Stimulated activated CD4-positive, alpha-beta T cell treated with anti-CD3 and anti-CD28 coated beads, Interleukin-12 subunit alpha, Interleukin-12 subunit beta, amount 100 ng/mL, for 48 hours (primary cell): ENCODE measurements at places on chromosomes 4 and X.

DNA sequence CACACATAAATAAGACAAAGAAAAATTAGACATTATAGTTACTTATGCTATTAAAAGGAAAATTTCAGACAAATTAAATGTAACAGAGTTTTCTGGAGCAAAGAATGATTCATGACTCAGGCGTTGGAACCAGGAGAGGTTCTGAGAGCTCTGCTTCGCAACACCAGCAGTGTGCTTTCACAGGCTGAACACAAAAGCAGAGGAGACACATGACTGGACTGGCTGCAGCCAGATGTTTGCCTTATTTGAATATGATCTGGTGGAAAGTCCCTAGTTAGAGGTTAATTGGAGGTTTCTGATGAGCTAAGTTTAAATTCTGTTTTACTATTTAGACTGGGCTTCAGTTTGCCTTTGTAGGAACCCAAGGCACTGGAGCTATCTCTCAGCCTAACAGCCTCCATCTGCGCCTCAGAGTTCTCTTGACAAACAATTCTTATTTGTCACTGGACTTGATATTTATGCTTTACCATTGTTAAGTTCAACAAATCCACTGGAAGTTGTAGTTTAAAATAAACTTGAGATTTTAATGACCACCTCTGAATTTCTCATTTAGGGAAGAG lies 16.2 kb downstream of the BOD1L1 start:
- DNase-seq, result no peak

- DNase-seq, result no peak
Measured at GRCh38 chr4:168605411-168605810, 108.6 kb downstream of the PALLD start.

DNA sequence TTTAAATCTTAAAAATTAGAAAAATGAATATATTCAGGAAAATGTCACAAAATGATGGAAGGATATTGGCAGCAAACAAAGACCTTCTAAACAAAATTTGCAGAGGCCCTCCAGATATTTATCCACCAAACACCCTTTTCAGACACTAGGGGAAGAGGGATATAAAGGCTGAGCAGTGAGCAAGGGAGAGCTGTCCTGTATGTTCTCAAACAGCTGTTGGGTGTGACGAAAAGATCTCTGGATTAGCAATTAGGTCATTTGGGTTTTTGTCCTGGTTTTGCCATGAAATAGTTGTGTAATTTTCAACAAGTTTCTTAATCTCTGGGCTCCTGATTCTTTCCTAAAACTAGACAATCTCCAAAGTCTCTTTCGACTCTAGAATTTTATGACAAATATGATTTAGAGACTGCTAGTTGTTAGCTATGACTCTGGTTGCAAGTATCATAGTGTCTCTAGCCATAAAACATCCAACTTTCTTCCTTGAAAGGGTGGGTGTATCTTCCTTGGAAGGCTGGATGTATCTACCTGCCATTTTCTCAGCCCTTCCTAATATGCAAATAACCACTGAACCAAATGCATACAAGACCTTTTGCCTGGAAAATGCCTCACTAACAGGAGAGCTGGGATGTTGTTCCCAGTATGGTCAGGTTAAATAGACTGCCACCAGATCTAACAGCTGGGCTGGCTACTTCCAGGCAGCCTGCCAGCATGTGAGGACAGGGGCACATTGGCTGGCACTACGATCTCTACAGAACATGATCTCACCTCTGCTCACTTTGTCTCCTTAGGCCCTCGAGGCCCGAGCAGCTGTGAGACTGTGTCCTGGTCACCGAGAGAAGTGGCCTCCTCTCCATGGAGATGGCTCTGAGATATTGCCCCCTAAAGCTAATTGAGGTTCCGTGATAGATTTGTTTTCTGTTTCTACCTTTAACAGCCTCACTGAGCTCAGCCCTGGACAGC lies 225.5 kb upstream of the JADE1 start:
- DNase-seq, result no peak

DNA sequence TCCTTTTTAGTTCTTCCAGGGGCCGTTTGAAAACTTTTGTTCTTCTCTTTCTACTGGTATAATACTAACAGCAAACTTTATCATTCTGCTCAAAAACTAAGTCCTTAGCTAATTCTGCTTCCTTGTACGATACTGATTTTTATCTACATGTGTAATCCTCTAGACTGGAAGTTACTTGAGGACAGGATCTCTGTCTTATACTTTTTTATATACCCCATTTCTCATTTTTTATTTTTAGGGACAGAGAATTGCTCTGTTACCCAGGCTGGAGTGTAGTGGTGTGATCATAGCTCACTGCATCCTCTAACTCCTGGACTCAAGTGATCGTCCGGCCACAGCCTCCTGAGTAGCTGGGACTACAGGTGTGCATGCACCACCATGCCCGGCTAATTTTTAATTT lies 2.2 kb downstream of the COX7B start:
- no peak for DNase-seq

DNA sequence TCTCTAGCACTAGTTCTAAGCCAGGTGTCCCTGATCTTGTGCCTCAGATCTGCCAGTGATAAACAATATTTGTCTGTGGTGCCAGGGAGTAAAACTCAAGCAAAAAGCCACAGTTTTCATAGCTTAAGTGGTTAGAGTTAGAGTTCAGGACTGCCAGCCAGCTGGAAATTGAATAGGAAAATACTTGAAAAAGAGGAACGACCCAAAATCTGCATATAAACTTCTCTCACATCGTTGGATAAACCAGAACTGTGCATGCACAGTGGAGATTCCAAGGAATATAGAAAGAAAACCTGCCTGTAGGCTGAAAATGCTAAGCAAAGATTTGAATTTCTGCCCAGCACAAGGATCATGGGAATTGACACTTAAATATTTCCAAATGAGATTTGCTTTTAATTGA lies 35.0 kb upstream of the GNPDA2 start:
- DNase-seq, result no peak

DNA sequence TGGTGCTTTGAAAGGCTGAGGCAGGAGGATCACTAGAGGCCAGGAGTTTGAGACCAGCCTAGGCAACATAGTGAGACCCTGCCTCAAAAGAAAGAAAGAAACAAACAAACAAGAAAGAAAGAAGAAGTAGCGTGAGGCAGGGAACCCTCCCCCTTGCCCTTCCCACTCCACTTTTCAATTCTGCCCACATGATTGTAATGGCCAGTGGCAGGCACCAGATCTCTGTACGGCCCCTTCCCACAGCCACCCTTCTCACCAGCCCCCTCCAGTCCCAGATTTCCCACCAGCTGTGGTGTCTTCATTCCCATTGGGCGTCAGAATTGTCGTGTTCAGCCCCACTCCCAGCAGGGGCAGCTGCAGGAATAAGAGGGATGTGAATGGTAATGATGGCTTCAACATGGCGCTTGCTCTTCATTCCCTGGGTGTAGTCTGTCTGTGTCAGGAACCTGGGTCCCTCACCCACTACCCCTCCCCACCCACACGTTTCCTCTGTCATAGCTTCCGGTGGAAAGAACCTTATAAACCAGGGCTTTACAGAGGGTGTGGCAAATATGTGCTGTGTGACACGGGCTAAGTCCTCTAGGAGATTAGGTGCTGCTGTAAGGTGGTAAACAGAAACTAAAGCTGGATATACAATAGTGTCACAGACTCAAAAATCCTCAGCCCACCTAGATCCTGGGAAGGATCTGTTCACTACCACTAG lies at the start of gene IL2RG:
IL2RG (minus strand) TSS at position 437 of the 703 bp plus-strand sequence; CDS start at position 399, 38 bp downstream.
- DNase-seq, result peak; percentile 55

DNA sequence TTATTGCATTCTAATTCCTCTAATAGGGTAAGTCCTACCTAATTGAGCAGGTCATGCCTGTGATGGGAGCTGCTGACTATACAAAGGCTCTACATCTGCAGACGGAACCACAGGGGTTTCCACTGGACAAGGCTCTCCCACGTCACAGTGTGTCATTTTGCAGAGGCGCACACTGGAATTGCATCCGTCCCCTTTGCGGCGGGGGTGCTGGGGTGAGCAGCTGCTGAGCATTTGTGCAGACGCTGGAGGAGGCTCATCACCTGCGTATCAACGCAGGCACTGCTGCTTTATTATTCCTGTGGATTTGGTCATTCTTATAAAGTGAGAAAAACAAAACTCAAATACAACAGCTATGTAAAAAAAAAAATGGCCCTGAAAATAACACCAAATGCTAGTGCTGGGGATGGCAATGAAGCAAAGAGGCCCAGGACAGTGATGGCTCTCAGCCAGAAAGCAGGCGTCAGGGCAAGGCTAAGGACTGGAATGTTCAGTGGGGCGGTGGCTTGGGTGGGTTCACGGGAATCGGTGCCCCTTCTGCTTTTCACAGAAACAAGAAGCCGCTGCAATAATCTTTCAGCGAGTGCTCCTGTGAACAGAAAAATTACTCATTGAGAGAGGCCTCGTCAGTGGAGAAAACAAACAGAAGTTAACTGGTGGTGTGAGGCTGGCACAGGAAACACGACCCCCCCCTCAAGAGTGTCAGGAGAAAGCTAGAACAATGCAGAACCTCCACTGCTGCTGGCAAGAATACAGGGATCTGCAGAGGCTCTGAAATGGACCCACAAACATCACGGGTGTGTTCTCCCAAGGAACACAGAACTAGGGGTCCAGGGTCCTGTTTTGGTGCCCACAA lies 67.8 kb downstream of the GATB start:
- DNase-seq, result no peak

DNA sequence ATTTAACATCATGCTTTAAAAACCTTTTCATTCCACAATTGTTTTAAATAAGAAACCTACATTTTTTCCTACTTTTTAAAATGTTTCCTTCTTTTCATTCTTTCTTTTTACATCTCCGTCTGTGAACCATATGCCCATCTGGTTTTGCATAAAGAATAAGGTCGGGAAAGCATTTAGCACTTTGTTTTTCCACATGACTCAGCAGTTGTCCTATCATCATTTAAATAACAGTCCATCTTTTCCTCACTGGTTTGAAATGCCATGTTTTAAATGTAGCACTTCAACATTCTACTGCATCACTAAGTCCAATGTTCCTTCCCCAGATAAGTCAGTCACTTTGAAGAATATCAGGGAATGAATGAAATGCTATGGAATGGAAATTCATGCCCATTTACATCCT lies 128.4 kb downstream of the SH3RF1 start:
- no peak for DNase-seq

DNA sequence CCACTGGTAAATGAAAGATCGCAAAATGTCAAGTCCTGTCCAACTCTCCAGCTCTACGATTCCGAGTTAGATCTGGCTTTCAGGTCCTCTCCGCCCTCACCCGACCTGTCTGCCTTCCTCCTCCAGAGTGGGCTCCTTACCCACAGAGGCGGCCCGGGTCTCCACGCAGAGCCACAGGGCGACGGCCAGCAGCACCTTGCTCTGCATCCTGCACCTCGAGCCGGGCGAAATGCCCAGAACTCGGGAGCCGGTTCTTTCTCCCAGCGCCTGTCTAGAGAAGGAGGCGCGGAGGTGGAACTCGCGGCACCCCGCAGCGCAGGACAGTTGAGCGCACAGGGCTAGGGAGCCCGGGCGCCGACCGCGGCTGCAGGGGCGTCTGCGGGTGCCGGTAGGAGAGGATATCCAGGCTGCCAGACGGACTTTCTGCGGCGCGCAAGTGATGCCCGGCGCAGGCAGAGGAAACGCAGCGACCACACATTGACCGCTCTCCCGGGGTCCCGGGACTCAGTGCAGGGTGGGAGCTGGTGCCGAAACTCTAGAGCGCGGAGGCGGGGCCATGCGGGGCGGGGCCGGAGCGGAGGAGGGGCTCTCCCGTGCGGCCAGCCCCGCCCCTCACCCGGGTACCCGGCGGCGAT lies at the start of gene KDR:
KDR (minus strand) TSS at position 509 of the 635 bp plus-strand sequence; CDS start at position 207, 302 bp downstream.
- no peak for DNase-seq

DNA sequence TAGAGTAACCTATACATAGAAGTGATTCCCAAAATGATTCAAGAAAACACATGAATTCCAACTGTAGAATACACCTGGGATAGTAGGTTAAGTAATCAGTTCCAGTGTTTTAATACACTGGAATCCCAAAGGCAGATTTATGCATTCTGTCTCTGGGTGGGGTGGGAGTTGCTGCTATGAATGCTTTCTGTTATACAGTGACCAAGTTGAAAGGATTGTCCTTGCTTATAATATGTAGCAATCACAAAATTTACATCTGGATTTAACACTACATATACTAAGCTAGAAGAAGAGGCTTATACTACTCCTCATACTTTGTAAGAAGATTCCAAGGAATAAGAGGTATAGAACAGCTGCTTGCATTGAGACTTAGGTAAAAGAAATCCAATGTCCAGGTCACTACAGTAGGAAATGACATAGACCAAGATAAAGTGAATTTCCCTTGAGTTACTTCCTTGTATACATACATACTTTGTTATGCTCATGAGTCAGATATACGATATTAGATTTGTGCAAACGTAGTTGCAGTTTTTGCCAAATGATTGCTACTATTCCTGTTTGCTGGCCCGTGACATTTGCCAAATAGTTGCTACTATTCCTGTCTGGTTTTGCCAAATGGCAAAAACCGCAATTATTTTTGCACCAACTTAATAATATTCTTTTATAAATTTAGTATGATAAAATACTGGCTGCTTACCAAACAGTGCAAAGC lies 210.5 kb upstream of the DIAPH2 start:
- no peak for DNase-seq

DNA sequence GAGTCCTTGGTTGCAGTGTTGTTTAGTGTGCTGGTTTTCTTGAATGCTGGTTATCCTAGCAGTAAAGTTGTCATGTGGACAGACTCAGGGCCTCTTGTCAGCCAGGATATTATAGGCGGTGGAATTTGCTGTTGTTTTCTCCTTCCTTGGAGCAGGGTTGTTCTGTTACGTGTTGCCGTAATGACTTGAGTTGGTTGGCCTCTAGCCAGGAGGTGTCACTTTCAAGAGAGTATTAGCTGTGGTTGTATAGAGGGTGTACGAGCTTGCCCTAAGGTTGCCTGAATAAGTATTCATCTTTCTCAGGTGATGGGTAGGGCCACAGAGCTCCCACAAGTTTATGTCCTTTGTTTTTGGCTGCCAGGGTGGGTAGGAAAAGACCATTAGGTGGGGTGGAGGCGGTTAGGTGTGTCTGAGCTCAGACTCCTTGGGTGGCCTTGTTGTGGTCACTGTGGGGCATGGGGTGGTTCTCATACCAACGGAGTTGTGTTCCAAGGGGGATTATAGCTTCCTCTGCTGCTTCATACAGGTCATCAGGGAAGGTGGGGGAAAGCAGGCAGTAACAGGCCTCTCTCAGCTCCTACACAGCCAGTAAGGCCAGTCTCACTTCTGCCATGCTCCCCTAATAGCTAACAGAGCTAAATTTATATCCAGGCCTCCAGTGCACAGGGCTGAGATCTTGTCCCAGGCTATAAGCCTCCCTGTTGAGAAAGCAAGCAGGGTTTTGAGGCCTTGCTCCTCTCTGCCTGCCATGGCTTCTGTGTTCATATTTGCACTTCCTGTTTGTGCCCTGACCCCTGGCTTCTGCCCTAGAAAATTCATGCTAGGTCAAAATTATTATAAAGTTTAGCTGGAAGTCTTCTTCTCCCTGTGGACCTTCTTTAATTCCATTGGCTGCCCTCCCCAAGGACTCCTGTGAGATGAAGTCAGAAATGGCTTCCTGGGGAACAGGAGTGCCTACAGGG lies 594.7 kb downstream of the RAPGEF2 start:
- no peak for DNase-seq

GRCh38 chr4:6148506-6149205 lies 51.7 kb downstream of the JAKMIP1 start:
- no peak for DNase-seq

- no peak for DNase-seq
Measured at GRCh38 chr4:63919636-63920365, 489.4 kb downstream of the TECRL start.
